Activated T-helper 17 cell treated with anti-CD3 and anti-CD28 coated beads, Interleukin-2, amount 50 U/mL, for 72 hours (primary cell): ENCODE measurements at places on chromosomes 1 and 21. TPM values are rescaled to one million over a fixed set of nuclear protein-coding genes. Genes with fewer than 3 reads are reported as not detected.
A peak's percentile ranks its signal among the peaks of the same experiment; 100 is the strongest.

GRCh38 chr1:192776206-192776605, 32.6 kb upstream of the RGS2 start:
- no peak for ATAC-seq

- no peak for ATAC-seq
Observed at GRCh38 chr1:94186946-94187345, 50.4 kb downstream of the ARHGAP29 start.

GRCh38 chr1:230701434-230701833, 12.5 kb downstream of the AGT start:
- ATAC-seq, result no peak

DNA sequence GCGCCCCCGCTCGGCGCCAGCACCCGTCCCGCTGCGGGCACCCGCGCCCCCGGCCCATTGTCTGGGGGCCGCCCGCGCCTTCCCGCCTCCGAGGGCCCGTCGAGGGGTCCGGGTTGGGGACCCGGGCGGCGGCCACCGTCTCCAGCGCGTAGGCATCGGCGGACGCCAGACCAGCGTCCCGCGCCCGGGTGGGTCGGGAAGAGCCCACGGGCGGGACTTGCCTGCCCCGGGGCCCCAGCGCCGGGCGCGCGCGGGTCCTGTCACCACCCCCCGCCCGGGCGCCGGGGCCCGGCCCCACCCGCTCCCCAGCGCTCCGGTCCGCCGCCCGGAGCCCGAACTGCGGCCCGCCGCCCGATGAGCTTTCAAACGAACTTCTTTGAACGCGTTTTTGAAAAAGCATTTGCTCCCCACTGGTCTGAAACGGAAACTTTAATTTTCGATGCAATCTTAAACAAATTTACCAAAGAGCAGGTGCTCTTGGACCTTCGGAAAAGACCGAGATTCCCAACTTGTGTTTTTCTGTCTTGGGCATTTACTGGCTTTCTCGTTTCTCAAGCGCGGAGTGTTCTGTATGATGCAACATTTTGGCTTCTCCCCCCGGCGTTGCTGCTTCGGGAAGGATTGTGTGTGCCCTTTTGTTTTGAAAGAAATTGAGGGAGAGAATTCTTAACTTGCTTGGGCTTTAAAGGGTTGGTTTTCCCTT, 615 bp downstream of the CLIC4 start:
- no peak for ATAC-seq

DNA sequence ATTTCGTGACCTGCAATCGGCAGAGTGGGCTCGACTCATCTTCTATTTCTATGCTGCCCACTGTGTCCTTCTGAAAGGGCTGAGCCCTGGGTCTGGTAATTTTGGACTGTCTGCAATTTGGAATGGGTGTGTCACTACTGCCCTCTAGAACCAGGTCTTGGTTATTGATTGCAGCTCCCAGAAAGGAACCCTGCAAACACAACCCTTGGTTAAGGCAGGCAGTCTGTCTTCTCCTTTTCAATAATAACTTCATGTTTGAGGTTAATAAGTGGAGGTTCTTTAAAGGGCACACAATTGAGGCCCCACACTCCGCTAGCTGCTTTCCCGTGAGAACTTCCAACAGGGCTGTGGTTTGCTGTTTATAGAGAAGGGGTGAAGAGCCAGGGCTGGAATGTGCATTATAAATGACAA, 79.9 kb upstream of the LYST start:
- ATAC-seq, result peak; percentile 48

GRCh38 chr1:3399732-3400131, 54.7 kb upstream of the ARHGEF16 start:
- no peak for ATAC-seq

- no peak for ATAC-seq
Observed at GRCh38 chr1:232422898-232423297, 207.0 kb downstream of the SIPA1L2 start.

DNA sequence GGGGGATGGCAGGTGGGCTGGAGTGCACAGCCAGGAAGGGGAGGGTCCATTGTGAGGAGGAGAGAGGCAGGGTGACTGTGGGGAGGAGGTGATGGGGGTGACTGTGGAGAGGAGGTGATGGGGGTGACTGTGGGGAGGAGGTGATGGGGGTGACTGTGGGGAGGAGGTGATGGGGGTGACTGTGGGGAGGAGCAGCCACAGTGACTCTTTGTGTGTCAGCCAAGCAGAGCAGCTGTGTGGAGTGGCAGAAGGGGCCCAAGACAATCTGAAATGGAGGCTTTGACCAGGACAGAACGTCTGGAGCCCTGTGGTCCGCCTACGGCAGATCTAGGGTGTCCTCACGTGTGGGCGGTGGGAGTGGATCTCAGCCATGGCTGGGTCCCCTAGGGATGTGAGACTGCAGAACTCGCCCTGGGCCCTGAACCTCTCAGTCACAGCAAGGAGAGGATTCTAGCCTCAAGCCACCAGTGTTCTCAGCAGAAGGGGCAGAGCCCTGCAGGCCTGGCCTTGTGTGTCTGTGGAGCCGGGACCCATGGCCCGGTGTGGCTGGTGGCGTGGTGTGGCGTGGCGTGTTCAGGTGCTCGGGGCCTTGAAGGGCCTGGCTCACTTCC, 81.5 kb downstream of the OBSCN start:
- no peak for ATAC-seq

DNA sequence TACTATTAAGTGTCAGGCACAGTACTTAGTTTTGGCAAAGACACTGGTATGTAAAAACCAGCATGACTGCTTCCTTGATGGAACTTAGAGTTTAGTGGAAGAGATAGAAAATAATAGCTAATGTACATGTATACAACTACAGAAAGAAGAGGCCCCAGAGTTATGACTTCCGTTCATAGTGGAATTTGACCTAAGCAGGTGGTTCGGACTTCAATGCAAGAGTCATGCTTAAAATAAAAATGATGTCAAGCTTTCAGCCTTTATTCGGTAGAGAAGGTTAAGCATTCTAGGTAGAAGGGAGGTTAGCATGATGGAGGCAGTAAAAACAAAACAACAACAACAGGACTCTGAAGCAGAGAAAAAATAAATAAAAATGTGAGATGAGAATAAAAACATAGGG, 165.9 kb downstream of the KCNT2 start:
- ATAC-seq, result no peak

DNA sequence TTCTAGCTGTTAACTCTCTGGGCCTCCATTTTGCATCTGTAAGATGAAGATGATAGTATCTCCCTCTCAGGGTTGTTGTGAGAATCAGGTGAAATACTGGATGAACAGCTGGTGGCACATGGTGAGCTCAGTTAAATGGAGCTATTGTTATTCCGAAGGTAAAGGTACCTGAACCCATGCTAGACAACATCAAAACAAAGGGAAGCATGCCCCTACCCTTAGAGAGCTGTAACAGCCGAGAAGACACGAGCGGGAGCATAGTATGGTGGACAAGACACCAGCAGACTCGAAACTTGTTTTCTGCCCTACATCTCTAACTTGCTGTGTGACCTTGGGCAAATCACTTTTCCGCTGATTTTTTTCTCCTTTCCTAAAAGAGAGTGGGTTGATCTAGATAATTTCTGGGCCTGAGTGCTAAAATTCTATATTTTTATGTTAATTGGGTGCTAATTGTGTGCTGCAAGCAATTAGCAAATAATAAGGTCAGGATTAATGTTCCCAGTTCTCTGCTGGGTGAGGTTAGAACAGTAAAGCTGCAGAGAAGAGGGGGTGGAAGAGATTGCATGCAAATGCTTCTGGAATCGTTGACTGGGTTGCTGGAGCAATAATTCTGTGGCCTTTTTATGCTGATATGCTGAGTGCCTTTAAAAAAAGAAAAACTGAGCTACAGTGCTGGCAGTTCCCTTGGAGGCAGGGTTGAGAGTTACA, 10.8 kb downstream of the TMEM200B start:
- no peak for ATAC-seq

- no peak for ATAC-seq
Observed at GRCh38 chr1:108584428-108584856, 24.5 kb downstream of the EEIG2 start.

DNA sequence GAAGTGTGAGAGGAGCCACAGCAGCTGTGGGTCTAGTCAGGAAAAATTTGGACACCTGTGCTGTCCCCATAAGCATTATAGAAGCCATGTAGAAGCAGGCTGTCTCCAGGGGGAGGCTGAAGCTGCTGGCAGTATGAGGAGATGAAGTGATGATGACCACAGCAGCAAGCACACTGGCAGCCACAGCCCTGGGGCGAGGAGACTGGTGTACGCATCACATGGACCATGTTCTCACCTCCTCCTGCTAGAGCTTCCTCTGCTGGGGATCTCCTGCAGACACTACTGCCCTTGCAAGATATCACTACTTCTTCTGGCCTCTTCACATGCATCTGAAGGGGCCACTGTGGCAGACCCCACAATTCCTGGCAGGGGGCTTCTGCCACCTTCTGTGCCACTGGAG, 33.8 kb upstream of the CREG1 start:
- ATAC-seq, result no peak

- no peak for ATAC-seq
Observed at GRCh38 chr21:38140207-38140903, 116.4 kb upstream of the KCNJ15 start.

- no peak for ATAC-seq
Observed at GRCh38 chr1:78223417-78224215, 177.8 kb downstream of the GIPC2 start.

- ATAC-seq, result no peak
Observed at GRCh38 chr1:31784356-31785019, 20.3 kb upstream of the ADGRB2 start.

DNA sequence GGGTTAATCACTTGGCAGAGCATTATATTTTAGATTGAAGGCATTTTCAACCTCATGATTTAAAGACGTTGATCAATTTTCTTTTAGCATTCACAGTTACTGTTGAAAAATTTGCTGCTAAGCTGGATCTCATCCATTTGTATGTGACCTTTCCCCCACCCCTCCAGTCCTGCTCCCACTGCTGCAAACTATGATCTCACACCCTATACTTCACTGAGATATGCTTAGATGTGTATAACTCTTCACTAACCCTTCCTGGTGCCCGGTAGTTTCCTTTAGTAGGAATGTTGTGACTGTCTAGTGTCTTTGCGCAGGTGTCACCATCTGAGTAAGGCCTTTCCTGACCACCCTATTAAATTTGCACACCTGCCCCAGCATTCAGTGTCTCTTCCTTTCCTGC, 67.0 kb upstream of the C1orf21 start:
- ATAC-seq, result no peak

DNA sequence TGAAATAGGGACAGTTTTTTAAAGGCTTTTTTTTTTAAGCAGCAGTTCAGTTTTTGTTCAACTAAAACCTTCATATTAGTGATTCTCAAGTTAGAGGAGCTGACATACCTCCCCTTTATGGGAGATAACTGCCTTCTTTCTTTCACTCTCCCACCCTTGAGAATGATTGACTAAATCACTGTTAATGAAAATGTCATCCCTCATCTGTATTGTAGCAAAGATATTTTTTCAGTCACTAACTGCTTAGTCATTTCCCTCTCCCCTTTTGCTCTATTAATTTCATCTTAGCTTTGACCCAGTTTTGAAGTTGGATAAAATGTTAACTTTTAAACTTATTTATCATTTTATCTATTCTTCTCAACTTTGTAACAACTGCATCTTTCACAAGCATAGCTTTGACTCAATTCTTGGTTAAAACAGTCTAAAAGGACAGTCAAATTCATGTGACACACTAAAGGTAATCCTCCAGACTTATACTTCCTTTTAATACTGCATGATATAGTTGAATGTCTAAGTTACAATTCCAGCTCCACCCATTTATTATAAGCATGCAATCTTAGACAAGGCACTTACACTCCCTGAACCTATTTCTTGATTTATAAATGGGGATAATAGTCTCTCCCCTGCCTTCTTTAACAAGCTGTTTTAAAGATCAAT, 17.1 kb downstream of the CAPZA1 start:
- peak; percentile 56 for ATAC-seq

DNA sequence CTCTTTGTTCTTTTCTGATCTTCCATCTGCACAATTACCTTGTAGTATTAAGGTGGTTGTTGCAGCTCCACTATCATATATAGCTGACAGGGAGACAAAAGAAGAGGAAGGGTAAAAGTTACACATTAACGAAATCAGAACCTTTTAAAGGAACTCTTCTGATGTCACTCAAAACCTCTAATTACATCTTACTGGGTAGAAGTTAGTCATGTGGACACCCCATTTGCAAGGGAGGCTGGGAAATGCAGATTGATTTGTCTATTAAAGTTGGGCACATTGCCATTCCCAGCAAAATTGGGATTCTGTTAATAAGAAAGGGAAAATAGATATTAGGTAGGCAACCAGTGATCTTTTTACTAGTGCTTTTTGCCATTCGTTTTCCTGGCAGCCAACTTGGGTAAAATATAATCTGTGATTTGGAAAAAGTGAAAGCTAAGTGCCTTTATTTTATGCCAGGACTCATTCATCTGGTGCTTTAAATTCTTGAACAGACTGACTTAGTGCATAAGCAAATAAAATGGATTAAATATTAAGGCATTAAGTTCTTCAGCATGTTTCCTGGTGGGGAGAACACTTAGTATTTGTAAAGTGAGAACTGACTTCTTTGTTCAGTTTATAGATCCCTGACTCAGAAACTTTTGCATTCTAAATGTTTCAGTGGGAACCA, 71.3 kb downstream of the DNM3 start:
- ATAC-seq, result no peak

C1orf141 gene
- 0.71 TPM for total RNA-seq

MR1 gene
- 26.1 TPM for total RNA-seq

DNA sequence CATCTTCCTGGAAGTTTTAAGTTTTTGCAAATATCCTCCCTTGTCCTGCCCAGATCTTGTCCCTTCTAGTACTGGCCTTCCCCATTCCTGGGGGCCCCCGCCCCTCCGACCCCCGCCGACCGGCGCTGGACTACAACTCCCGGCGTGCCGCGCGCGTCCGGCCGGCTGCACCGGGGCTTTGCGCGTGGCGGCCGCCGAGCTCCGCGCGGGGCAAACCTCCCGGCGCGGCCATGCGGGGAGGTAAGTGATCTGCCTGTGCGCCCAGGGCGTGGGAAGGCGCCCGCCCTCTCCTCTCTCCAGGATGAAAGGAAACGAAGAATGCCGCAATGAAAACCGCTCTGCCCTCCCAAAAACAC, 3.2 kb upstream of the SAMD13 start:
- peak; percentile 73 for ATAC-seq

DNA sequence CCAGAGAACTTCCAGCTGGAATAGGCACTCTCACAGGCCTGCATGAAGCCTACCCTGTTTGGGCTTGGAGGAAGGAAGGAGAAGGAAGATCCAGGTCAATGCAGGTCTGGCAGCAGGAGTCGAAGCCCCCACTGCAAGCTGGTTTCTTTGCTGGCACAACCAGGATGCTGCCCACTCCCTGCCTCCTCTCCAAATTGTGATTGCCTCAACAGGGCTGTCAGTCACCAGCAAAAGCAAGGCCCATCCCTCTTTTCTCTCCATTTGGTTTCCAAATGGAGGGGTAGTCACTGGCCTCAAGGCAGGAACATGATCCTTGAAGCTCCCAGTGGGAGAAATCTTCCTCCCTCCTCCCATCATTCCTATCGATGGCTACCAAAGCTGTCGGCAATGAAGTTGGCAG, 37.0 kb downstream of the PACC1 start:
- no peak for ATAC-seq

LRRN2 gene
- not detected for total RNA-seq

DNA sequence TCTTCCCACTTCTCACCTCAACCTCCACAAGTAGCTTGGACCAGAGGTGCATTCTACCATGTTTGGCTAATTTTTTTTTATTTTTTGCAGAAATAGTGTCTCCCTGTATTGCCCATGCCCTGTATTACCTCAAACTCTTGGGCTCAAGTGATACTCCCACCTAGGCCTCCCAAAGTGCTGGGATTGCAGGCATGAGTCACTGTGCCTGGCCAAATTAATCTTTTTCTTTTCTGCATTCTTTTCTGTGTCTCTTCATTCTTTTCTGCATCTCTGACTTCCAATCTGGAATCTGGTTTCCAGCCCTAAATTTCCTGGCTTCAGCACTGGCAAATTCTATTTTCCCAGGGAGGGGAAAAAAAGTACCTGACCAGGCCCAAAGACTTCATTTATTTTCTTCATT, 31.2 kb upstream of the TACSTD2 start:
- ATAC-seq, result no peak
